NCI-H2227 treated with DMSO at 0.1 percent for 48 hours (cell line): ENCODE measurements at places on chromosomes 16 and 17.

GRCh38 chr17:71709946-71710345, 410.9 kb upstream of the SOX9 start:
- DNase-seq = no peak

DNA sequence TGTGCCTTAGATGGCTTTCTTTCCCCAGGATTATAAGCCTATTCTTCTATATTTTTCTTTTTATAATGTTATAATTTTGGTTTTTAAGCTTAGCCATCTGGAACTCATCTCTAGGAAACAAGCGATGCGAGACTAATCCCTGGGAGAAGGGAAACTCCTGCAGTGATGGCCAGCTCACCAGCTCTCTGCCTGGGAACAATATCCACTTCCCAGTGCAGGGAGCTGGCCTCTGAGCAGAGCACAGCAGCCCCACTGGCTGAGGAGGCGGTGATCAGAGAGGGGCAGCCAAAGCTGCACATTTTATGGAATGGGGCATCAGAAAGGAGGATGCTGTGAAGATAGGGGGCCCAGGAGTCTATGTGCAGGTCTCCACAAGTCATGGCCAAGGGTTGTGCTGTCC, 183.3 kb downstream of the LGALS9B start:
- DNase-seq = no peak

DNA sequence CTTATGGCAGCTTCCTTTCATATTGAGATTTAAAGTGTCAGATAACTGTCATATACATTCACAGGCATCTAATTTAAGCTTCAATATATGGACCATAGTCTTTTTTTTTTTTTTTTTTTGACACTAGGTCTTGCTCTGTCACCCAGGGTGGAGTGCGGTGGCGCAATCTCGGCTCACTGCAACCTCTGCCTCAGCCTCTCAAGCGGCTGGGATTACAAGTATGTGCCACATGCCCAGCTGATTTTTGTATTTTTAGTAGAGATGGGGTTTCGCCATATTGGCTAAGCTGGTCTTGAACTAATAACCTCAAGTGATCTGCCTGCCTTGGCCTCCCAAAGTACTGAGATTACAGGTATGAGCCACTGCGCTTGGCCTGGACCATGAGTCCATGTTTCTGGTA, 13.6 kb downstream of the CEP95 start:
- no peak for DNase-seq

GRCh38 chr17:16515933-16516332, 23.9 kb upstream of the LRRC75A start:
- no peak for DNase-seq

GRCh38 chr17:9414471-9414870, 161.1 kb downstream of the STX8 start:
- DNase-seq = no peak

DNA sequence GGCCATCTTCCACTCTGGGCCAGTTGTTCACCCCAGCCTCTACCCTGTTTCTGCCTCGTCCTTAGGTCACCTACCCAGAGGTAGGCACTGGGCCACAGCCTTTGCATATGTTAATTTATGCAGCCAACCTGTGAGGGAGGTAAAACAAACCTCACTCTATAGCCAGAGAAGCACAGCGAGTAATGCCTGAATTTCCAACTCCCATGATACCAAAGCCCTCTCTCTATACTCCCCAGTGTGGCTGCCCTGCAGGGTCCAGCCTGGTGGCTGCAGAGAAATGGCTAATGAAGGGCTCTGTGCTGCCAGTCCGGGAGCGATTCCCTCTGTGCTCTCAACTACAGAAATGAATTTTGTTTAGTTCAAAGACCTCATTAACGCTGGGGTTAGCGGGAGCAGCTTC, 397.0 kb upstream of the CCL2 start:
- no peak for DNase-seq

- no peak for DNase-seq
Observed at GRCh38 chr17:59668816-59669215, 38.4 kb downstream of the PTRH2 start.

GRCh38 chr16:87065446-87066132, 251.6 kb downstream of the C16orf95 start:
- no peak for DNase-seq
